MG63 (cell line): ENCODE measurements at places on chromosomes 16 and 17. TPM values are rescaled to one million over a fixed set of nuclear protein-coding genes. Genes with fewer than 3 reads are reported as not detected.

ZDHHC1 gene
- total RNA-seq: 2.3 TPM in 1 of 2 replicates, not detected in the other

ITGB3 gene
- 12.1 and 13.6 TPM in 2 replicates for total RNA-seq

KRT40 gene
- not detected in 2 replicates for total RNA-seq

ODAD4 gene
- not detected in 2 replicates for total RNA-seq

OR3A2 gene
- not detected in 2 replicates for total RNA-seq

AIPL1 gene
- total RNA-seq: not detected in 2 replicates

KRTAP4-6 gene
- total RNA-seq: not detected in 2 replicates

RHBDL1 gene
- total RNA-seq: 0.16 TPM in 1 of 2 replicates, not detected in the other

HIC1 gene
- 0.89 and 1.1 TPM in 2 replicates for total RNA-seq

FMNL1 gene
- total RNA-seq: 4.3 and 9.0 TPM in 2 replicates

HOXB13 gene
- 6.1 and 10.2 TPM in 2 replicates for total RNA-seq

STAT5B gene
- total RNA-seq: 13.7 and 24.3 TPM in 2 replicates

NPIPA2 gene
- 0.43 TPM in 1 of 2 replicates, not detected in the other for total RNA-seq

SLC6A2 gene
- total RNA-seq: not detected in 2 replicates

SLX1B gene
- total RNA-seq: 41.9 and 71.1 TPM in 2 replicates

KCNJ12 gene
- 5.2 and 5.6 TPM in 2 replicates for total RNA-seq
